ENCODE measurements at places on chromosomes 6 and 20.

- no peak for DNase-seq
Observed at GRCh38 chr6:153537422-153537821, 406.3 kb upstream of the RGS17 start.

- peak; percentile 66 for DNase-seq
Observed at GRCh38 chr6:116265041-116265829, 11.4 kb upstream of the TSPYL4 start.

DNA sequence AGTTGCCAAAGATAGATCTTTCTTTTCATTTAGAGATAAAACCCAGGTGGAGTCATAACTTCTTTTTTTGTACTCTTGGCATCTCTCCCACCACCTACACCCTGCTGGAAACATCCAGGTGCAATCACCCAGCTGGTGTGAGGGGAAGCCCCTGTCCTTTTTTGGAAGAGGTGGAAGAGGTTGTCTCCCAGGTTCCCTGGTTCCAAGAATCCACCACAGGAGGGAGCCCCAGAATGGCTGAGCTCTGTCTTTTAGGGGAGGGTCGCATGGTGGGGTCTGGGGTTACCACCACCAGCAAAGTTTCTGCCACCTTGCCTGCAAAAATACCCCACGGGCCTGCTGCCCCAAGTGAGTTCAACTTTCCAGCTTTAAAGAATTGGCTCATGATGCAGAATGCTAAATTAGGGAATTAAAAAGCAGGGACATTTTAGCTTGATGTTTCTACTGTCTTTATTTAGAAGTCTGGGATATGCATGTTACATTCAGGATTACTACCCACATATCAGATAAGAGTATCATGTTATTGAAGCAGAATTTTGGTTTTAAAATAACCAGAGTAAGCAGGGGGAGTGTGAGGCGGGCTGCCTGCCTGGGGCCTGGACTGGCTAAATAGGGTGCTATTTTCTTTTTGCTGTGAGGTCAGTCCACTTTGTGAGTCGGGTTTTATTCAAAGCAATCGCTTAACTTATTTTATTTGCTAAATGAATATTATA, 11.0 kb downstream of the SMOC2 start:
- no peak for DNase-seq

DNA sequence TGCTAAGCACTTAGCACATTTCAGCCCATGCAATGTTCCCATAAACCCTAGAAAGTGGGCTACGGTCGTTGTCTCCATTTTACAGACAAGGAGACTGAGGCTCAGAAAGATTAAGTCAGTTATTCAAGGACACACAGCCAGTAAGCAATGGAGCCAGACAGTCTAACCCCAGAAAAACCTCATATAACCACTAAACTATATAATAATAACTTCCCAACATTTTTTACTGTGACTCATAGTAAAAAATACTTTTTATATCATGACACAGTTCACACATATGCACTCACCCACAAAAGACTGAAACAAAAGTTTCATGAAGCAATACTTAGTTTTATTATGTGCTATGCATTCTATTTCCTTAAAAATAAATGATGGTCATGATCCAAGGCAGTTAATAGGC, 66.2 kb upstream of the EYA2 start:
- DNase-seq, result no peak

GRCh38 chr6:170173335-170173881, 117.5 kb downstream of the DLL1 start:
- no peak for DNase-seq

DNA sequence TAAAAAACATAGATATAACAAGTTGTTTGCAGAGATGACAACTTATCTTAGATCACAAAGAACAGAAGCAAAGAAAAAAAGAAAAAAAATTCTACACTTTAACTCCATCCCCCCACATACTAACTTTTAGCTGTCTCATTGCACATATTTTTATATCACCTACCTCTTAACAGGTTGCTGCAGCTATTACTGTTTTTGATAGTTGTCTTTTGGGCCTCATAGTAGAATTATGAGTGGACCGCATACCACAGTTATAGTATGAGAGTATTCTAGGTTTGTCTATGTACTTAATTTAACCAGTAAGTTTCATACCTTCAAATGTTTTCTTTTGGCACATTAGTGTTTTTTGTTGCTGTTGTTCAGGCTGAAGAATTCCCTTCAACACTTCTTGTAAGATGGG, 12.3 kb downstream of the RSPH3 start:
- no peak for DNase-seq

DNA sequence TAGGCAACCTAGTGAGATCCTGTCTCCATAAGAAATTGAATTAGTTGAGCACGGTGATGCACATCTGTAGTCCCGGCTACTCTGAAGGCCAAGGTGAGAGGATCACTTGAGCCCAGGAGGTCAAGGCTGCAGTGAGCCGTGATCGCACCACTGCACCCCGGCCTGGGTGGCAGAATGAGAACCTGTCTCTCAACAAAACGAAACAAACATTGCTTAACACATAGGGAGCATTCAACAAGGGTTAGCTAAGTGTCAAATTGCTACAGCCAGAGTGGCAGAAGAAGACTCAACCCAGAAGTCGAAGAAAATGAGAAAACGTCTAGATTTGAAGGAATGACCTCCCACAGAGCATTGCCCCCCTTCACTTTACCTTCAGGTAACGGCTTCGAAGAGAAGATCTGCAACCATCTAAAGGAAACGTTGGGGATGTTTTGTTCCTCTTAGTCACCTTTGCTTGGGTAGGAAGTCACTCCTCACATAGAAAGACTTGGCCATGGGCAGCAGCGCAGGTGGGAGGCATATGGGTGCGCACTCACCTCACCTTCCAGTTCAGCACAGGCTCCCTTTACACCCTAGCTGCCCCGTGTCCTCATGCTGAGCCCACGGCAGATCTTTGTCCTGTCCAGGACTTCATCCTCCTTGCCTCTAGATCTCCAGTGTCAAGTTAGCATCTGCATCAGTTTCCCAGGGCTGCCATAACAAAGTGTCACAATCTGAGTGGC, 63.7 kb upstream of the SHLD1 start:
- no peak for DNase-seq

DNA sequence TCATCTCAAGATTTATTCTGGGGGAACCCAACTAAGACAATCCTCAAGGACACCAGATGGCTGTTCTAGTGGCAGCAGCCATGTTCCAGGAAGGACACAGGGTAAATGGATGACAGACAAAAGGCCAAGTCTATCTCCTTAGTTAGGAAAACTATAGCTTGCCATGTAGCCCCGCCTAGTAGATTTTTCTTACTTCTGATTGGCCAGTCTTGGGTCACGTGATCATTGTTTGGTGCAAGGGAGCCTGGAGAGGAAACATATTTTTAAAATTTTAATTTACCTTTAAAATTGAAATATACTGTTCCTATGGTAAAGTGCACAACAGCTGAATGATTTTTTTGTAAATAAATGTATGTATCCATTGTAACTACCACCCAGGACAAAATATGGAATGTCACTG, 4.4 kb upstream of the KCNS1 start:
- no peak for DNase-seq
